ENCODE measurements at places on chromosomes 2 and 18.

DNA sequence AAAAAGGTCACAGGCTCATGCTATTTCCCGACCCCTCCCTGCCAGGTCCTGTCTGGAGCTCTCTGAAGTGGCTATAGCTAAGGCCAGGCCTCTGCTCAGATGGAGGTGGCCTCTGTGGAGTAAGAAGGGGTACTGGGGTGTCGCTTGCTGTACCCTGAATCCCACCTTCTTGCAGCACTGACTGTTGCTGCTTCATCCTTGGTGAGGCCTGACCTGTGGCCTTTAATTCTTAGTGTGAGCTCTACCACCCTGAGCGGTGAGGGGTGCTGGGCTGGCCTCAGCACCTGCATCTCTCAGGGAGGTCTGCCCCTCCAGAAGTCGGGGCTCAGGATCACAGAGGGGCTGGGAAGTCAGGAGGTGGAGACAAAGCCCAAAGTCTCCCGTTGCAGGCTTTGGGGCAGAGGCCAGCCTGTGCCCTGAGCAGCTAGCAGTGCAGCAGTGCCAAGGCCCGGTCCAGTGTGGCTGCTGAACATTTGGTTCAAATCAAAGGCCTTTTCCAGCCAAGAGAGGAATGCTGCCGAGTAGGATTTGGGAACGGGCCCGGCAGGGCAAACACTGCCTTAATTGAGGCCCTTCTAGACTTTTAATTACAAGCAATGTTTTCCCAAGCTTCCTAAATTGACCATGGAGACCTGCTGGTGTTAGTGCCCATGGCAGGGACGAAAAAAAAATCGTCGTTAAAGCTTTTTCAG is 133.5 kb upstream of the HAAO start:
- no peak for DNase-seq

DNA sequence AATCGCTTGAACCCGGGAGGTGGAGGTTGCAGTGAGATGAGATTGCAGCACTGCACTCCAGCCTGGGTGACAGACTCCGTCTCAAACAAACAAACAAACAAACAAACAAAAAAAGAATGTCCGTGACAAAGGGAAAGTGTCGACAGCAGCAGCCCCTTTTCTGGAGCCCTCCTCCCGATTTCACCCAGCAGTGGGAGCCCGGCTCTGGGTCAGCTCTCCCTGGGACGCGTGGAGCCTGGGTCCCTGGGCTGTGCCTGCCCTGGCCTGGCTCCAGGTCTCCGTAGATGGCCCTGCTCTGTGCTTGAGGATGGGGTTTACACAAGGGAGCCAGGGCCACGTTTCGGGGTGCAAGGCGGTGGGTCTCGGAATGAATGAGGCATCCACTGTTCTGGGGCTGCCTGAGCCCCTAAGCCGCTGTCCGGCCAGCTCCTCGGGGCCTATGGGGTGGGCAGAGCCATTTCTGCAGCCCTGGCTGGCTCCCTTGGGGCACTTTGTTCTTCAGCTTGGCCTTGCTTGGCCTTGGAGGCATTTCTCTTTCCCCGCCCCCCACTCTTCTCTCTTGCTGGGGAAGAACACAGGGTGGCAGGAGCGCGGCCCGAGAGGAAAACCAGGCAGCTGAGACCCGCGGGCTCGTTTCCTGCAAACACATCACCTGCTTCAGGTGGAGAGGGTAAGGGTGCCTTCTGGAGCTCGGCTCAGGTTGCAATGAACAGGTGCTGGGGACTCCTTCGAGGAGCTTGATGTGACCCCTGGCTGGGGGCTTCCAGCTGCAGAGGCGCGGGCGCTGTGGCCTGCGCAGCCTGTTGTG is 29.1 kb downstream of the RTP5 start:
- DNase-seq: no peak

DNA sequence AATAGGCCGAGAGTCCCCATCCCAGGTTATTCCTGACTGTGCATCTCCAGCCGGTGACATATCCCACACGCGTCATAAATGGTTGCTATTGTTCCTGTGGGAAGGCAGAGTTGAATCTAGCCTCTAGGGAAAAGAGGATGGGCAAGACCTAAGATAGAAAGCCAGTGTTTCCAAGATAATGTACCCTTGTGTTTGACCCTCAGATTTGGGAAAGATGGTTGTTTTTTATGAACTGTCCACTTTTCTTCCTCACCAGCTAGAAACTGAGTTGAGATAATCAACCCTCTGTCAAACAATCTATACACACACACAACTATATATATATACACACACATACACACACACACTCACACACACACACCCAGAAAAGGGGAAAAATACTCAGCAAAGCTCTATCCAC is 131.0 kb downstream of the PRKCE start:
- no peak for DNase-seq

DNA sequence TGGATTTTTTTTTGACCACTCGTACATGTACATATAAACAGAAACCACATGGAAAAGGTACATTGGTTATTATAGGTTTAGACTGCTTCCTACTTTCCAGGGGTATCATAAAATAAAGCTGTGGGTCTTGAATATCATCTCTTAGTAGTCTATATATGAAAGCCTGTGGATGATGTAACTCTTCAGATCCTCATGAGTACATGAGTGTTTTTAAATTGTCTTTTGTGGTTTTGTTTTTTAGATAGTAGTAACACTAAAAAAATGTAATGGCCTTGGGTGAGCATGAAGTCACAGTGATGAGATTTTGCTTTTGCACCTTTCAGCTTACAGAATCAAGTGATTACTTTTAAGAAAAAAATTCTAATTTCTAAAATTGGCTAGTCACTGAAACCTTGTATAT is 80.2 kb downstream of the RAB3GAP1 start:
- no peak for DNase-seq

GRCh38 chr2:216094701-216095100 is 13.0 kb downstream of the TMEM169 start:
- no peak for DNase-seq

DNA sequence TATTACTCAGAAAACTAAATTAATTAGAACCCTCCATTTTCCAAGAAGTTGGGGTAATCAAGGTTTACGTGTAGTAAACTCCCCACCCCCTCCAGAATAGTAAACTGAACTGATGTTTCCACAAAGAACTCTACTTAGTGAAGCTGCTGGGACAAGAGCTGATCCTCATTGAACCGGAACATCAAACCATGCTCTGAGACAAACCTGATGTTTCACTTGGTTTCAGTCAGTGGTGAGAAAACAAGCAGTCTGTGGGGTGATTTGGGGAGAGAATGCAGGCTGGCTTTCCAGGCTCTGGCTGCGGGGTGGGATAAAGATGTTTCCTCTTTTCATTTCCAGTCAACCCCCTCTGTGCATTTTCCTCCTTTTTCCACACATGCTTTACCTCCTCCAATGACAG is 38.2 kb downstream of the CELF4 start:
- no peak for DNase-seq

- DNase-seq: no peak
Measured at GRCh38 chr2:61018318-61018755, 282 bp upstream of the PUS10 start.

DNA sequence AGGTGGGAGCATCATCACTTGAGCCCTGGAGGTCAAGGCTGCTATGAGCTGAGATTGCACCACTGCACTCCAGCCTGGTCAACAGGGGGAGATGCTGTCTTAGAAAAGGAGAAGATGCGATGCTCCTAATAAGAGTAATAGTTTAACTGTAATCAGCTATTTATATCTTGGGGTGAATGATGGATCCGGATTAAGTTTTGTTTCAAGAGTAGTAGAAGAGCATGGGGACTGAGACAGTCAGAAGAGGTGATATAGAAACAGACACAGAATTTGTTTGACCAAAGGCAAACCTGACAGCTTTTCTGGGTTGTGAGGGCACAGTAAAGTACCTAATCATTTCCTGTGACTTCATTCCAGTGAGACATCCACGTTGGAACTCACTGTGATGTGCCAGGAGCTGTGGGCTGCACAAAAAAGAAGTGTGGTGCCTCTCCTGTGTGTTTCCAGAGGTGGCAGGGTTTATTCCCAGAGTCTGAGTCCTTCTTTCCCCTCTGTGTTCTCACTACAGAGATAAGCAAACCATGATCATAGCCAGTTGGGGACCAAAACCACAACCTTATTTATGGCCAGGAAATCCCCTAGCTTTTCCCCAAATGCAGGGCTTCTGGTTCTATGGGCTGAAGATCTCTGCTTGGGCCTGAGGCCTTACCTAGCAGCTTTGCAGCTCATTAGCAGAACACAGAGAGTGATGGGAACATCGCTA is 113.7 kb downstream of the XRCC5 start:
- DNase-seq: peak; percentile 31

DNA sequence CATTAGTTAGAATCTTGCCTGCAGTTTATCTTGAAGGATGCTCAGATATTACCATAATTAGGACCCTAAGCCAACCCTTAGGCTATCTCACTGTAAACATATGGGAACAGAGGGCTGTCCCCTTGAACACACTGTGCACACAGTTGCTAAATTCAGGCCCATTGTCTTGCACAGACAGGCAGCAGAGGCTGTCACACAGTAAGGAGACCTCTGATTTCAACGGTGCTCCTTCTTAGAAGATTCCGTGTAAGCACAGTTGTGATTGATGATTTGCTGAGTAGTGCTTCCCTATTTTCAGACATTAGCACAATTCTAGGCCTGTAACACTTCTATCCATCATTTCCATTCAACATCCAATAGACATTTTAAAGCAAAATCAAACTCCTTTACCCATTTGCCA is 108.0 kb downstream of the RNF152 start:
- no peak for DNase-seq

GRCh38 chr18:79356435-79356834 is 39.3 kb upstream of the NFATC1 start:
- DNase-seq: no peak

DNA sequence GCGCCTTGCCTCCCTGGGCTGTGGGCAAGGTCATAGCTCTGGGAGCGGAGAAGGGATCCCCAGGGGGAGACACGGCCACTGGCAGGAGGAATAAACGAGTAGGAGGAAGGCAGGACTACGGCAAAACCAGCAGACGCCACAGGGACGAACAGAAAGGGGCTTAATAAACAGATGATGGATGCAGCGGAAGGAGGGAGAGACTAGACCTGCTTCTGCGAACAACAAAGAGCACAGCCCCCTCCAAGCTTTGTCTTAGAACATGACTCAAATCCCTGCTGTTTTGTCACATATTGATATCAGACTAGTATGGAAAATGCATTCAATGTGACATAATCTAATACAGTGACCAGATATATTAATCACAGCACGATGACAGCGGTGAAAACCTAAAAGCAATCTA is 155.9 kb upstream of the TPO start:
- DNase-seq: no peak

GRCh38 chr2:172962082-172962481 is 113.6 kb upstream of the MAP3K20 start:
- DNase-seq: peak; percentile 48

DNA sequence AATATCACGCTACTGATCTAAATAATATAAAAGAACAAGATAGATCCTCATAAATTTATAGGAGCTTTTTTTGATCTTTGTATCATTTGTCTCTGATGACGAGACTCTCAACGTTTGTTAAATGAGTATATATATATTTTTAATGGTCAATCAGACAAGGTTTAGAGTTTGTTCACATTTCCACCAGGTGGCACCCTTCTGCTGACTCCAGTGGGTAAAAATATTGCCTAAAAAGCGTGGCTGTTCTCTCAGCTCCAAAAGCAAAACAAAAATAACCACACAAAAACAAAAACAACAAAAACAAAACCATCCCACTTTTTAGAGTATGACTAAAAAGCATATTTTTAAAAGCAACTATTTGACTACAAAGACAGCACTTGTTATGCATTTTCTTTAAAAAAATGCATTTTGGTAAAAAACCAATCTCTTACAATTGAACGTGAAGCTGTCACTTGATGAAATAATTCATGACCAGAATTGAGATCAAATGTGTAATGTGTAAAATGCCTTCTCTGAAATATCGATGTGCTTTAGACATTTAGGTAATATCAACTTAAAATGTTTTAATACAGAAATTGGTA is 723.2 kb downstream of the DPP10 start:
- DNase-seq: peak; percentile 12

DNA sequence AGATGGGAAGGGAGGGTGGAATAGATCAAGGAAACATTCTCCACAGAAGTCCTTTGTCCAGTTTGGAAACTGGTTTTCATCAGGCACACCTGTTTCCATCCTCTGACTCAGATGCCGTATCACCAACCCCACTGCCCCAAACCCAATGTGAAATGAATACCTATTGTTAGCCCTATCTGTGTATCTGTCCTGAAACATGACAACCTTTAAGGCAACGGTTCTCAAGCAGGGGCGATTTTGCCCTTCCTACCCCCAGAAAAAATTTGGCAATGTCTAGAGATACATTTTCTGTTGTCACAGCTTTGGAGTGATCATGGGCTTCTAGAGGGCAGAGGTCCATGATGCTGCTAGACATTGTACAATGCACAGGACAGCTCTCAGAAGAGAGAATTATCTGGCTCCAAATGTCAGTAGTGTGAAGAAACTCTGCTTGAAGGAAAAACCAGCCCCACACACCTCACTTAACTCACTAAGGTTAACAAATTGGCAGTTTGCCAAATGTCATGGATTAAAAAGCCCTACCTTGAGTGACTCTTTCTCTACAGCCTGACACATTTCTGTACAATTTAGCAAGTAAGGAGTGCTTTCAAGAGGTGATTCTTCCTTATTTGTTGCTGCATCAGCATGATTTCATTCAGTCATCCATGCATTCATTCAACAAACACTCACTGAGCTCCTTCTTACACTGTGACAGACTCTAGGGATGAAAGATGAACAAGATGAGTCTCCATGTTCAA is 3.4 kb downstream of the SCTR start:
- no peak for DNase-seq

GRCh38 chr2:136206613-136207012 is 88.7 kb upstream of the CXCR4 start:
- DNase-seq: no peak

- DNase-seq: no peak
Measured at GRCh38 chr2:107436281-107436680, 390.4 kb upstream of the RGPD4 start.

DNA sequence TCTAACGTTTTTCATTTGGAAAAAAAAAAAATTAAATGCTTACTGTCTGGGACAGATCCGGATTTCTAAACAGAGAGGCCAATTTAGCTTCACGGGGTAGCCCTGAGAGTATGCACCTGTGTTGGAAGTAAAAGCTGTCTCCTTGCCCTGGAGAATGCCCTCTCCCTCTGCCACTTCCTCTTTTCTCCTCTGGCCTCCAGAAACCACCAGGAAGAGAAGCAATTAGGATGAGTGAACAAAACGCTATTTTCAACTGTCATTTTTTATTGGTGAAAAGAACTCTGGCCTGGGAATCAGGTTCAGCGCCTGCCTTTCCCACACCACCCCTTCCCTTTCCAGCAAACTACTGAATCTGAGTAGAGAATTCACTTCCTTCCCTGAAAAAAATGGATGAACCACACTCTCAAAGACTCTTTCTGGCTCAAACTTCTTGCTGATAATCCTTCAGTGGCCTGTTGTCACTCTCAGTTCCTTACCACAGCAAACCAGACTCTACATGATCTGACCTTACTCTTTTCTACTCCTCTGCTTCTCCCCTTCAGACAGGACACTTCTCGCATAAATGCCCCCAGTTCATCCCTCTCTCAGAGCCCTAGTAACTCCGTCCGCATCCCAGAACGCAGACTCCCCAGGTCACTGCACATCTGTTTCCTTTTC is 29.8 kb downstream of the KLF7 start:
- DNase-seq: peak; percentile 56
